ENCODE measurements at places on chromosomes 16 and 17. TPM values are rescaled to one million over a fixed set of nuclear protein-coding genes. Genes with fewer than 3 reads are reported as not detected.

FLCN gene
- 131 TPM for total RNA-seq

FAHD1 gene
- 26.5 TPM for total RNA-seq

DNASE1L2 gene
- 3.4 TPM for total RNA-seq

FMNL1 gene
- 24.2 TPM for total RNA-seq

TSPAN10 gene
- not detected for total RNA-seq

KRT12 gene
- not detected for total RNA-seq

TEDC2 gene
- total RNA-seq, result 21.1 TPM

CCL13 gene
- not detected for total RNA-seq

SLC5A10 gene
- total RNA-seq, result not detected

PYDC1 gene
- total RNA-seq, result not detected

CDC6 gene
- total RNA-seq, result 4.7 TPM

PTX4 gene
- 2.2 TPM for total RNA-seq

PRSS36 gene
- 0.61 TPM for total RNA-seq
